ENCODE measurements at places on chromosomes 6 and 20.

- peak; percentile 76 for DNase-seq
Measured at GRCh38 chr6:41602864-41603608, 35.2 kb upstream of the MDFI start.

- no peak for DNase-seq
Measured at GRCh38 chr20:6668546-6668945, 98.9 kb upstream of the BMP2 start.

DNA sequence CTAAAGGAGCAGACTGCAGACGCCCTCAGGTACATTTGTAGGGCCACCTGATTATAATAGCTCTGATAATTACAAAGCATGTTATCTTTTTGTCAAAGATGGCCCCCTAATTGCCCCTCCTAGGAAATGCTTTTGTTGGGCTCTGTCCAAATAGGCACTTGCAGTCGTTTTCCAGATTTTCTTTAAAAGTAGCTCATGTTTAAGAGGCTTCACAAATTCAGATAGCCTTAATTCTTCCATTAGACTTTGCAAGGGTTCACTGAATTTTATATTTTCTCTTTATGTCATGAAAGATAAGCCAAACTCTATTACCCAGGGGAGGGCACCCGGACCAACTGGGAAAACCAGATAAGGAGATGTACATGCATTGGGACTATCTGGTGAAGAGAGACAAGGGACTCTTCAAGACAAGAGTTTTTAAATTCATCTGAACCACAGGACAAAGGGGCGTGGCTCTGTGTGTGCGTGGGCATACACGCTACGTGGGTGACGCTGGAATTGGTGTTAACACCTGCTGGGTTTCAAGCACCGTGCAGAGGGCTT, 95.6 kb downstream of the TOX2 start:
- no peak for DNase-seq

DNA sequence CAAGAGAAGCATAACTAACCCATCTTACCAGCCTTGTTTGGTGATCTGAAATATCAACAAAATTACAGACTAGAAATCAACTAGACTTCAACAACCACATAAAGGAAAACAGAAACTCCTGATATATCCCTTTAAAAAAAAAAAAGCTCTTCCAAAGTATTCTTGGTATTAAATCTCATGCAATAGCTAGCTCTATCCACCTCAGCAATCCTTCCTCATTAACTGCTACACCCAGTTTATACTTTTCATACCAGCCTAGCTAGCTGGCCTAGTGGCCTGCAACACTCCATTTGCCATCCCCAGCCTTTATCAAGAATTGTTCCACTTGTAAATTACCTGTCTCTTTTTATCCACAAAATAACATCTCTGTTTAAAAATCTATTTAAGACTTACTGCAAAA, 69.0 kb downstream of the BACH2 start:
- DNase-seq, result no peak

- DNase-seq, result peak; percentile 91
Measured at GRCh38 chr20:51404297-51405060, 138.0 kb downstream of the NFATC2 start.

DNA sequence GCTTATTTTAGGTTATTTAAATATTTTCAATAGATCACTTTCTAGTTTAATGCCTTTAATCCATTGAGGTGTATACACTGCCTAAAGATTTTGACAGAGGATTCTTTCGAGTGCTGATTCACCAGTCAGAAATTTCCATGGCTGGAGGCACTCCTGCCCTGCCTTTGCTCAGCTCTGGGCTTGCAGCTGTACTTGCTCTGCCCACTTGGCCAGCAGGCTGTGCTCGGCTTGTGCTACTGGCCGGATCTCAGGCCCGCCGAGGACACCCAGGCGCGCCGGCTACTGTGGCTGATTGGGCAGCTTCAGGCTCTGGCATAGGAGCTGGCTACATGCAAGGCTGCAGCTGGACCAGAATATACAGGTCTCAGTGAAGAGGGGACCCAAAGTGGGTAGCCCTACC, 675.1 kb upstream of the MMS22L start:
- DNase-seq, result no peak

DNA sequence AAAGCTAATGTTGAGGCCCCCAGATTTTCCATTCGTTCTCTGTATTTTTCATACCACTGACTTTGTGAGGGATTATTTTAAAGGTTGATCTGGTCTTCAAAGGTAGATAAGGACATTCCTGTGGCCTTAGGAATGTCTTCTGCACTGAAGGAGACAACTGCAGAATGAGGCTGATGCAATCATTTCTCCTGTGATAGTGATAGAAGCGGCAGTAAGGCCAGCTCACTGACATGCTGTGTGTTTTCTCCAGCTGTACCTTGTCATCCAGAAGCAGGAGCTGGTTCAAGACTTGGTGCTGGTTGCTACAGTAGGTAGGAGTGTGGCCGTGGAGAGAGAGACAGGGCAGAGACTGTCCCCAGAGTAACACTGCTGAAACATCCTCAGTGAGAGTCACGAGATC, 53.8 kb downstream of the DCBLD1 start:
- no peak for DNase-seq

DNA sequence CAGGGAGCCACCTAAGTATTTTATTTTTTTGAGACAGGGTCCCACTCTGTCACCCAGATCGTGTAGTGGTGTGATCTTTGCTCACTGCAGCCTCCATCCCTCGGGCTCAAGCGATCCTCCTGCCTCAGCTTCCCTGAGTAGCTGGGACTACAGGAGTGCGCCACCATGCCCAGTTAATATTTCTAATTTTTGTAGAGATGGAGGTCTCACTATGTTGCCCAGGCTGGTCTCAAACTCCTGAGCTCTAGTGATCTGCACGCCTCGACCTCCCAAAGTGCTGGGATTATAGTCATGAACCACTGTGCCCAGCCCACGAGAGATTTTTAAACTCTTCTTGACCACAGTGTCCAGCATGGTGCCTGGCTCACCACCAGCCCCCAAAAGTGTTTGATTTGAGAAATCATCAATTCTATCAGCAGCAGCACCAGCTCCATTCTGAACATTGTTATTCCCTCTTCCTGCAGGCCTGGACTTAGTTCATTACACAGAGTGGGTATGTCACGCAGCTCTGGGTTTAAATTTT, 2.3 kb upstream of the TGM2 start:
- DNase-seq, result no peak

- DNase-seq, result peak; percentile 57
Measured at GRCh38 chr6:36615018-36615761, 21.0 kb downstream of the SRSF3 start.

All from NCI-H460 (cell line).